Body of pancreas (tissue), 4 donors: ENCODE measurements at places on chromosomes 5 and 9. TPM values are rescaled to one million over a fixed set of nuclear protein-coding genes. Genes with fewer than 3 reads are reported as not detected.
A peak's percentile ranks its signal among the peaks of the same experiment; 100 is the strongest.

The PCA3 gene
- total RNA-seq: not detected

The C9orf50 gene
- total RNA-seq: not detected

The GFI1B gene
- total RNA-seq: not detected

The KIAA1958 gene
- 9.6 TPM for total RNA-seq

The PITX1 gene
- not detected for total RNA-seq

The FOXD4L4 gene
- total RNA-seq: 0.52 TPM

GRCh38 chr9:122314165-122314564 lies 49.5 kb downstream of the MRRF start:
- no peak for DNase-seq

DNA sequence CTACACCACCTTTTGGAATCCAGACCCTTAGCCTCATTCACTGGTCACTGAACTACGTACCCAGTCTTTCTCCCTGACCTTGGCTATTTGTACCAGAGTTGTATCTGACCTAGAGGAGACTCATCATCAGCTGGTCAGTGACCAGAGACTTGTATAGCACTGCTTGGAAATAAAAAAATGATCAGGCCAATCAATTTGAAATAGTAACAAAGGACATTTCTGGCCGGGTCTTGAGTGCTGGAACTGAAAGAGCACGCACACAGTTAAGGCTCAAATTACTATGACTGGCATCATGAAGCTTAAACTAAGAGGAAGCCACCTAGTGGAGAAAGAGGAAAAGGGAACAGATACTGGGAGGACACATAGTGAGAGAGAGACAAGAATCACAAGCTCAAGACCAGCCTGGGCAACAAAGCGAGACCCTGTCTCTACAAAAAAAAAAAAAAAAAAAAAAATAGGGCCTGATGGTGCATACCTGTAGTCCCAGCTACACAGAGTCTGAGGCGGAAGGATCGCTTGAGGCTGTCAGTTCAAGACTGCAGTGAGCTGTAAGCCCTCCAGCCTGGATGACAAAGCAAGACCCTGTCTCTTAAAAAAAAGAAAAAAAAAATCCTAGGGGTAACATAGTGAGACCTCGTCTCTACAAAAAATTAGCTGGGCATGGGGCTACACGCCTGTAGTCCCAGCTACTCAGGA lies 12.8 kb upstream of the SRP19 start:
- no peak for DNase-seq

GRCh38 chr9:1794547-1795270 lies 220.4 kb upstream of the SMARCA2 start:
- no peak for DNase-seq

DNA sequence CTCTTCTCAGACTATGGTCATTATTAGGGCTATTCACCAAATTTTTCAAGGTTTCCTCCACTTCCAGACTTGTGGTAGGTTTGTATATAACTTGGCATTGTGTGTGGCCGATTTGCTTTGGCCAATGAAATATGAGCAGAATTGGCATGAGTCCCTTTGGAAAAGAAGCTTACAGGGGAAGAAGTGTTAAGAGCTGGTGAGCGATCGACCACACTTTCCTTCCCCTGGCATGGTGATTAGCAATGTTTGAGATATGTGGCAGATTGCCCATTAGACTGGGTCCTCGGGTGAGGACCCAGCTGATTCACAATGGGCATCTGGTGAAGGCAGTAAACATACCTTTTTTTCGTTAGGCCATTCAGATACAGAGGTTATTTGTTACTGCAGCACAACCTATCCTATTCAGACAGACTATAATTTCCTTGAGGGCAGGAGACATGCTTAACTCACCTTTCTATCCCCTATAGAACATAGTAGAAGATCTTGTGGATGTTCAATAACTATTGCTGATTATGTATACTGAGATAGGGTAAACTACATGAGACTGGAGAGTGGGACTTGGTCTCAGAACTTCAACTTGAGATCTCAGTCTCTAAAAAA lies 62.8 kb upstream of the KLF9 start:
- DNase-seq: peak; percentile 25

- no peak for DNase-seq
These were observed 100.2 kb downstream of the PIK3R1 start for GRCh38 chr5:68315679-68316271.

DNA sequence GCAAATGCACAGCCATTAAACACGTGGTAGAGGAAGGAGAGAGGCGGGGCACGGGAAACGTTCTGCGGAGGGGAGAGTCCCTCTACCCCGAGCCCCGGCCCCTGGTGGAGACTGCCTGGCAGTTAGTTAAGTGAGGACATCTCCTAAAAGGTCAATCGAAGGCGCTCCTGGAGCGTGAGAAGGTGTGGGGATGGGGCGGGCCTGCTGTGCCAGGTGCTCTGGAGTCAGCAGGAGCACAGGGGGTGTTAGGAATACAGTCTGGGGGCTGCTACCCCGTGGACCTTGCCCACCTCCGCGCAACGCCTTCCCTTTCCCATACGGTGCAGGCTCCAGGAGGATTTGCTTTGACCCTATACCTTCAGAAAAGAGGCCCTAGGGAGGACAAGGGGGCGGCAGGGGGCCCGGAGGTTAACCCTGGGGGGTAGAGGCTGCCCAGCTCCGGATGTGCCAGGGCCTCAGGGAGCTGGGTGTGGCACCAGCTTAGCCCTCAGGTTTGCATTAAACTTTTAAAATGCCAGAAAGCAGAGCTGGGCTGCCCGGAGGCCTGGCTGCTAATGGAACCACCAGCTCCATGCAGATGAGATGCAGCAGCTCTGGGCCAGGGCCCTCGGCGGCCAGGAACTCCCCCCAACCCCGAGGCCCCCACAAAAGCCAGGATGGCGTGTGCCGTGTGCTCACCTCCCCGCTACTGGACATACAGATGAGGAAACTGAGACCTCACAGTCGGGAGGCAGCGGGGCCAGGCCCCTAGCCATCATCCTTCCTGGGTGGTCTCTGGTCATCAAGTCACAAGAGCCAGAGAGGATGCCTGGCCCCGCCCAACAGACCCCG lies 39.2 kb downstream of the NACC2 start:
- no peak for DNase-seq

DNA sequence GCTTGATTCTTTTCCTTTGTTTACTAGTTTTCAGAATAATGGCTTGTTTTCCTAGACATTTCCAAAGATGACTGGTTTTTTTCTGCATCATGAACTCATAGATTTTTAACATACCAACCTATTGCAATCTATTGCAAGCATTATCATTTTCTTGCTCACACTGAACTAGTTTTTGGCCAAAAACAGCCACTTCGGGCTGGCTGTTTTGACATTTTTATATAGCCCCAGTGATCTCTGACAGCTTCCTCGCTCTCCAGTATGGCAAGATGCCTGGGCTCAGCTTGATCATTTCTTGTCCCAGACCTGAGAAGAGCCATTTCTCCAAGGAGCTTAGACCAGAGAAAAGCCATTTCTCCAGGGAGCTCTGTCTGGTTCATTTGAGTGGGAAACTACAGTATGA lies 94.3 kb upstream of the MAMDC2 start:
- DNase-seq: no peak

DNA sequence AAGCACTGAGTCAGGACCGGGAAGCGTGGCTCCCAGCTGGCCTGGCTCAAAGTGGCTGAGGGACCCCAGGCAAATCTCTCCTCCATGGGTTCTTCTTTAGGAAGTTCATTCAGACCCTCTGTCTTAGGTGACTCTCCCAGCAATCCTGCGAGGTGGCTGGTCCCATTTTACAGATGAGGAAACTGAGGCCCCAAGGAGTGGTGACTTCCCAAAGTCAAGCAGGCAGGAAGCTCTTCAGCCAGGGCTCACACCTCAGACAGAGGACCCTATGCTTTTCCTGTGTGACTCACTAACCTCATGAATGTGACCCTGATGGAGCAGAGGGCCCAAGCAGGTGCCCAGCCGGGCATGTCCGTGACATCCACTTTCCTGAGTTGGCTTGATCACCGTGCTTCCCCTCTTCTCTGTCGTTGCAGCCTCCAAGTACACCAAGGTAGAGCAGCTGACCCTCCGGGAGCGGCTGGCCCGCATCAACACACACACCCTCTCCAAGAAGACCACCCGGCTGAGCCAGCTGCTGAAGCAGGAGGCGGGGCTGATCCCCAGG lies 36.5 kb downstream of the ARHGEF37 start:
- no peak for DNase-seq

- DNase-seq: no peak
These were observed 10.2 kb upstream of the LCN15 start for GRCh38 chr9:136774416-136775045.

DNA sequence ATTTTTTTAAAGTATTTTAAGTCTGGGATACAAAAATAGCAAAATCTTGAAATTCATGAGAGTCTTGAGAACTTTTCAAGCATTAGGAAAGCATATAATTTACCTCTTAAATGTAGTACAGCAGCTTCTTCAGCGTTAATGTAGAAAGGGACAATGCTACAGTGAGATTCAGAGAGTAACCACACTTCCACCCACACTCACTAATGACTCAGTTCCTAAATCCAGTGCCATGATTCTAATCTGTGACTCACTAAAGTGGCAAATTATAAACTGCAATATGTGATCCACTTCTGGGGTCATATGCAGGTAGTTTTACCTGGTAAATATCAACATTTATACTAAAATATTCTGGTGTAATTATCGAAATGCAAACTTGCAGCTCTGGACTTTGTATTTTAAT lies 434.5 kb upstream of the TUSC1 start:
- DNase-seq: no peak

DNA sequence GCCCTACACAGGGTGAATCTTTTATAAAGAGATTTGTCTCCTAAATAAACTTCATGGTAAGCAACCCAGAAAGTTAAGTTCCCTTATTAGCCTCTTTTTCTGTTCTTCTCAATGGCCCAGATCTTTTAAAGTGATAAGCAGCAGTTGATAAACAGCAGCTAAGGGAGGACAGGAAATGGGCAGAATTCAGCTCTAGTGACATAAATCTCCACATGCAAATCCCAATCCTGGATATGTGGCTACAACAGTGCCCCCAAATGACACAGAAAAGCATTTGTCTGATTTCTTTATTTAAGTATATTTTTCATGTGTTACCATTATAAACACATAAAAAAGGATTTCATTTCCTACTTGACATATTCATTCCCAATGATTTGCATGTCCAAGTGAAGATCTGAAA lies 199.0 kb downstream of the DTWD2 start:
- DNase-seq: no peak

GRCh38 chr5:75168026-75168735 lies 68.5 kb downstream of the ANKRD31 start:
- no peak for DNase-seq

- DNase-seq: no peak
These were observed 269.5 kb downstream of the HSPA4 start for GRCh38 chr5:133321286-133321832.

DNA sequence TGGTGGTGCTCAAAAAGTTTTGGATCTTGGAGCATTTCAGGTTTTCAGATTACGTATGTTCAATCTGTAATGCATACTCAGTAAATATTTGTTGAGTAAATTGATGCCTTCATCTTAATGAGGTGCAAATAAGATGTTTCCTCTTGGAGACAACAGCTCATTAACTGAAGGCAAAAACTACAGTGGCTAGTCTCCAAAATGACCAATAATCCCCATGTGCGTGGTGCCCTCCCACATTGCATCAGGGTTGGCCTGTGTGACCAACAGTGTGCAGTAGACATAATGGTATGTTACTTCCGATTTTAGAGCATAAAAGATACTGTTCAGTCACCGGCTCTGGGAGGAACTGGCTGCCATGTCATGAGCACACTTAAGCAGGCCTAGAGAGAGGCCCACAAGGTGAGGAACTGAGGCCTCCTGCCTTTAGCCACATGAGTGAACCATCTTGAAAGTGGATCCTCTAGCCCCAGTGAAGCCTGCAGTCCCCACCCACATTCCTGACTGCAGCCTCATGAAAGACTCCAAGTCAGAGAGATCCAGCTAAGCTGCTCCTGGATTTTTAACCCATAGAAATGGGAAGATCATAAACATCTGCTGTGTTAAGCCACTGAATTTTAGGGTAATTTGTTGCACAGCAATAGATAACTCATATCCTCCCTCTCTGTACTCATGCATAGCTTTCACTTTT lies 55.7 kb downstream of the LIFR start:
- no peak for DNase-seq

DNA sequence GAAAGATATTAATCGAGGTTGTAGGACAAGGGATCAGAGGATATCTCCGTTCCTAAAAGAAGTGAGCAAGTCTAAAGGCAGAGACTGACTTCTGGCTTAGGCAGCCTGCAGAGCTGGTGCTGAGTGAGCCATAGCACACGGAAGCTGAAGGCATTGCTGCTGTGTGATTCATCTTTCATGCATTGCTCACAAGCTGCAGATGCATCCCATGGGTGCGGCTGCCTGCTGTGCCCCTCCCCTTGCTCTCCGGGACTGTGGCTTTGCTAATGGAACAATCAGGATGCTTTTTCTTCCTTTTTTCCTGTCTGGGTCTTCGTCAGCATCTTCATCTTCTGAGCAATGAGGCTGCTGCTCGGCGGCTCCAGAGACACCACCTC lies 341.4 kb downstream of the DIRAS2 start:
- DNase-seq: no peak

GRCh38 chr9:101495810-101496209 lies 37.8 kb upstream of the RNF20 start:
- no peak for DNase-seq

DNA sequence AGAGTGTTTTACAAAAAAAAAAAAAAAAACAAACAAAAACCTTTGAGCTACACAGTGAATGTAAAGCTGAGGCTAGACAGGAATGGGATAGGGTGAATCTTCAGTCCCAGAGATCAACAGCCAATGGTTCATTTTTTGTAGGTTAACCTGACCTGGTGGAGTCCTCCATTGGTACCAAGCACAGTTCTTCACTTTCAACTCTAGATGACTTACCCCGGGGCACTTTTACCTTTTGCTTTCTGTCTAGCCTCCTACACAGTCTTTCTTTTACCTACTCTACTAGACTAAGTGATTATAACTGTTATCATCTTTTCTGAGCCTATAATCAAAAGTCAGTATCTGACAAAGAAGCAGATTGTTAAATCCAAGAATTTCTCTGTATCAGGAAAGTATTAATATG lies 50.9 kb downstream of the ANXA2R start:
- no peak for DNase-seq

GRCh38 chr9:94289691-94290090 lies 30.6 kb downstream of the ZNF169 start:
- DNase-seq: no peak

DNA sequence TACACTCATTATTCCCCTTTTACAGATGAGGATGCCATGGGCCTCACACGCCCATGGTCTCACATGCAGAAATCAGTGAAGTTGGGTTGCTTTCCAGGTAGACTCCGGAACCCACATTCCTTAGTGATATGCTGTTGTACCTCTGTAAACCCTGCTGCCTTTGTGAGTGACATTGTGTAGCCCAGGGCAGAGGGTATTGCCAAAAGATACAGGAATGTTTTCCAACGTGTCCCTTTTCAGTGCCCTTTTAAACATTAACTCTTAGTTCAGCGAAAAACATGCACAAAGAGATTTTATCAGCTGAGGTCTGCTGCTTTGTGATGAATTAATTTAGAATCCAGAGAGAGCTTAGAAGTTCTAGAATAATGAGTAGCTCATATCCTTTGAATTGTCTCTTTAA lies 38.3 kb upstream of the TRMT10B start:
- no peak for DNase-seq

GRCh38 chr5:180336234-180337020 lies 16.7 kb downstream of the GFPT2 start:
- DNase-seq: peak; percentile 41

GRCh38 chr5:124512236-124512635 lies 234.2 kb downstream of the ZNF608 start:
- DNase-seq: no peak

GRCh38 chr9:31140316-31140715 lies 1244.1 kb upstream of the ACO1 start:
- DNase-seq: no peak
